HFFc6 (cell line): ENCODE measurements at places on chromosomes 4 and X. TPM values are rescaled to one million over a fixed set of nuclear protein-coding genes. Genes with fewer than 3 reads are reported as not detected.

Gene POLN
- total RNA-seq: 1.4 to 1.6 TPM (median 1.5 TPM) in 3 replicates

Gene MAGEE1
- 3.4 to 3.9 TPM (median 3.8 TPM) in 3 replicates for total RNA-seq

Gene FGFBP2
- not detected in 3 replicates for total RNA-seq

Gene KCND1
- total RNA-seq: 3.0 to 4.6 TPM (median 3.9 TPM) in 3 replicates

DNA sequence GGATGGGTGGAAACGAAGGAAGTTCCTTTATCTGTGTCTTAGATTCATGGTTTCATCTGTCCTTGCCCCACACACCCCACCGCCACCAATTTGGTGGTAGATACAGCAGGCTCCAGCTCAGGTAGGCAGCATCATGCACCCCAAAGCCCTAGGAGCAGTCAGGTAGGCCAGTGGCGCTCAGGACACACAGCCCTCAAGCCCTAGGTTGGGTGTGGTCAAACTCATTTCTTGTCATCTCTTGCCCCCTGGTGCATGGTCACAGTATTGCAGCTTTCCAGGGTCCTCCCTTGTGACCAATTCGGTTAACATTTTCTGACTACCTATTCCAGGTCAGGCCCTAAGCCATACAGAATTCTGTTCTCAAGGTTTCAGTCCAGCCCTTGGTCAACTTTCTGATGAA, 14.5 kb upstream of the PRRG3 start:
- no peak for DNase-seq

DNA sequence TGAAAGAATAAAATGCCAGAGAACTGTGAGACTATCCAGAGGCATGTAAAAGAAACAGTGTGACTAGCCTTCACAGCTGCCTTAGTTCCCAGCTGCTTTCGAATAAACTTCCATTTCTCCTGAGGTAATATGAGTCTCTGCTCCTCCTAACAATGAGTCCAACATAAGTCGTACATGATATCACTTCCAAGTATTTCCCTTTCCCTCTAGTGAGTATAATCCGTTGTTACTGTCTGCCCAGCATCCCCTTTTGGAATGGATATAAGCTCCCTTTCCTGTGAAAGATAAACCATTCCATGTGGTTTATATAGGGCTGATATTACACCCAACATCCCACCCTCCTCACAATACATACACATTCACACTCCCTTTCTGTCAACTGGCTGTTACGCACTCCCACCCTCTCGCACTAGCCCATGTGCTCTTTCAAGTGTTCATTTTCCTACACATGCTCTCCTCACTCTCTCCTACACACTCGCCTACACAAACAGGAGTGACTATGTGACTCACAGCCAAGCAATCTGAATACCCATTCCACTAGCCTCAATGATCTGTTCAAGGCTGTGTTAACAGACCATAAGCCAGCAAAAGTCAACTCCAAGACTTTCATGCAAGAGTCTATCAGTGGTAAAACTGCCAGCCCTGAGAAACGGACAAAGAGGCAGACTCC, 5.0 kb downstream of the NAF1 start:
- DNase-seq: peak; percentile 75

DNA sequence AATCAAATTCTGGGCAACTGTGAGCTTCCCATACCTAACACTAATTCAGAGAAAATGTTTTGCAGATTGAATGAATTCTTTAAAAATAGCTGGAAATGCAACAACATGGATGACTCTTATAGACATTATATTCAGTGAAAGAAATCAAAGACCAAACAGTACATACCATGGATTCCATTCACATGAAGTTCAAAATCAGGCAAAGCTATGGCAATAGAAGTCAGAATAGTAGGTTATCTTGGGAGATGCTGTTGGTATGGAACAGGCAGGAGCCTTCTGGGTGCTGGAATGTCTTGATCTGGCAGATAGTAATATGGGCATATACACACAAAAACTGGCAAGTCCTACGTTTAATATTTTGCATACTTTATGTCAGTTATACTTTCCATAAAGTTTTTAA, 25.5 kb upstream of the CBLL2 start:
- peak; percentile 35 for DNase-seq

GRCh38 chrX:115226929-115227328, 7.0 kb downstream of the LRCH2 start:
- DNase-seq: peak; percentile 24

- DNase-seq: no peak
Observed at GRCh38 chr4:150784305-150784704, 202.4 kb downstream of the MAB21L2 start.

- peak; percentile 11 for DNase-seq
Observed at GRCh38 chr4:114694770-114695169, 96.2 kb downstream of the UGT8 start.

GRCh38 chr4:100819505-100819904, 301.7 kb upstream of the EMCN start:
- DNase-seq: no peak

- DNase-seq: no peak
Observed at GRCh38 chrX:44183329-44183728, 160.1 kb downstream of the EFHC2 start.

DNA sequence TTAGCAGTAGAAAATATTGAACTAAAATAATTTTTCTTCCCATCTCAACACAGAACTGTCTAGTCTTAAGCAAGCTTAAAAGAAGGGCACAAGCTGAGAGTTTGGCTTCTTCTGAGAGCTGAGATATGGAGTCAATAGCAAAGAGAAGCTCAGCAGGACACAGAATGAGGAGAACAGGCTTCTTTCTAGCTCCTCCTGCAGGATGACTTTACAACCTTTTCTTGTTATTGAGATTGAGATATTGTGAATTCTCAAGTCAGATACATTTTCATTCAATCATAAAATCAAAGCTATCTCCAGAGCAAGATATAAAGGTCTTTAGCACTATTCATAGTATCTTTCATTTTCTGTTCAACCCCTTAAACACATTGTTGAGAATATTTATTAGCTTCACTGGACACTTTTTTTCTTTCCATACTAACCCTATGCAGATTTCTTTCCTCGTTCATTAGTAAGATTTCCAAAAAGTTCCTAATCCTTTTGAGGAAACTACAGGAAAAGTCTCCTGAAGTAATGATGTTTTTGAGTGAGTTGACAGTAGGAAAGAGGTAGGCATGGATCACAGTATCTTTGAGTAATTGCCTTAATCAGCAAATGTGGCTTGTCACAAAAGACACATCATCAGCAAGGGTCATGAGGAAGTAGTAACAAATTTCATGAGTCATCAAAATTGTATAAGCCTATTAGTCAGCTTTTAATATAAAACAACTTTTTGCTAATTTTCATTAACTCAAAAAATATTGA, 17.8 kb upstream of the CXCL3 start:
- DNase-seq: peak; percentile 52

DNA sequence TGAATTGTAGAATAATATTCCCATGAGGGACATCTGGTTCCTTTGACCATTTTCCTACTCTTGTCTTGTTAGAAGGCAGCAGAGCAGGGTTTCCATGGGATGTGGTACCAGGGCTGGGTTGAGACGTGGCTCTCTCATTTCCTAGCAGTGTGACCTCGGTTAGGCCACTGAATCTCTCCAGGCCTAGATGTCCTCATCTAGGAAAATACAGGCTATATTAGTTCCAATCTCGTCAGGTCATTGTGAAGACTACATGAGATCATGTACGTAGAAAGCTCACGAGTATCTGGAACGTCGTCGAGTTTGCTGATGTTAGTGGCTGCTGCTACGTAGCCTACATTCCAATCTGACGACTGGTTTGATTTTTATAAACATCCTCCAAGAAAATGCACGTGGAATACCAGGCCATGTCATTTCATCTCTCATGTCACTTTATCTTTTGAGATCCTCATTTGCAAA, 278.2 kb upstream of the GATB start:
- DNase-seq: peak; percentile 50

- DNase-seq: no peak
Observed at GRCh38 chr4:87540146-87541058, 11.2 kb upstream of the SPARCL1 start.

DNA sequence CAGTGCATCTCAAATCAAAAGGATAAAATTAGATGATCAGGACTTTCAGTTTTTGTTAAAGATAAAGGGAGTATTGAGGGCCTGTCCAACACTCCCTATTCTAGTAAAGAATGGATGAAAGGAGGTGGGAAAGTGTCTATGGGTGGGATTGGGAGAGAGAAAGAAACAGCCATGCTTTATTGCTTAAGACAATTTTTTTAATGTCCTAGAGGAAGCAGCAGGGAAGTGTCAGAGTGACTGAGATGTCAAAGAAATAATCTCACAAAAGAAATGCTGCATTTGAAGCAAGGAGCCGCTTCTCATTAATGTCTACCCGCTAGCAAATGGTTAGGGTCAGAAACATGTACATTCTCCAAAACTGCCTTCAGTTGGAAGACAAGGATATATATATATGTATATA, 117.4 kb upstream of the GALNT7 start:
- DNase-seq: no peak

DNA sequence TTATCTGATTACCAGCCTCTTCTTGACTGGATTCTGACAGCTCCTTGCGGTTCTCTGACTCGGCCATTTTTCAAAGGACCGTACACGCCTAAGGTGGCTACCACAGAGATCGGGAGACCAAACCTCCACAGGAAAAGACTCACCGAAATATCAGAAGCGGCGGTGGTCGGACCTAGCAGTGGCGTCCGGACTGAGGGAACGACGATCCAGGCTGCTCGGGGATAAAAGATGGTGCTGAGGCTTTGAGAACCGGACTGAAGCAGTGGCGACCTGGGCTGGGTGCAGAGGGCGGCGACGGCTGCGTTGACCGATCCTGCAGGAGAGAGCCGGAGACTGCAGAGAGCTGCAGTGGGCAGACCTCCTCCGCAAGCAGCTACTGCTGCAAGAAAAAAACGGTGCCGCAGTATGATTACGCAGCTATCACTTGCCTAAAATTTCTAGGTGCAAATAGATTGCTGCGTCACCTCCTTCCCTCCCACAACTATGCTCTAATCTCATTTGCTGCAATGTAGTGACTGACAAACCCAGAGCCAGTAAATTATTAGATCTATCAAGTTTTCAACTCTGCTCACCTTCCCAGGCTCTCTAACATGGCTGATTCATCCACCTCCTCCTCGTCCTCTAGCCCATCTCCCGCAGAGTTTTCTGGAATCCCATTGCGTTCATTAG, at the start of gene NAP1L2:
Gene NAP1L2, minus strand, starts transcription at position 426 of the 669 bp plus-strand sequence. Its CDS starts 359 bp downstream, at position 67.
- DNase-seq: peak; percentile 19

DNA sequence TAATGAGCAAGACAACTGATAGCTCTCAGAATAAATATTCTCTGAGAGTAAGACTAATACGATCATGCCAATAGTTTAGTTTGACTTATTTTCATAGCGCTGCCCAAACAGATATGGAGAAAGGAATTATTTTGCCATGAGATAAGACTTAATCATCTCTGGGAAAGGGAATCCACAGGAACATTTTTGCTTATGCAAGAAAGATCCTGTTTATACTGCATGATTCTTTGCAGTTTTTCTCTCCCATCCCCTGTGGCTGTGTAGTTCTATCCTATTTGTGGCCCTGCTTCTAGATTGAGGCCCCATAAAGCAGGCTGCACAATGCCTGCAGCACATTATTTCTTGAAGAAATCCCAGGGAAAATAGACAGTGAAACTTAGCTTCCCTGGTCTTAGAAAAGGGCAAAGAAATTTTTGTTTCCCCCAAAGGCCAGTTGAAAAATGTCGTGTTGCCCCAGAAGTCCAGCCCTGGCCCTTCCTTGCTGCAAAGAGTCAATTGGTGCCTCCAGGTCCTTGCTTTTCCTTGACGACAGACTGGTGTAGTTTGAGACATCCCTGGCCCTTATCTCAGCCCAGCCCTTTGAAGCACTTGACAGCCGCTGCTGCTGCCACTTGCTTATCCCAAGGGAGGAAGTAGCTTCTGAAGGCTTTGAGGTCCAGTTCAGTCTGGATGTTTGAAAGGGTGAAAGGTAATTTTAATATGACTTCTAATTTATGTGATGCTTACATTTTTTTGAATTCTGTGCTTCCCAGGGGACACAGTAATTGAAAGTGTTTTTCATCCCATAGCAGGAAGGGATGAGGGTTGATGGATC, 45.0 kb upstream of the SH3RF1 start:
- peak; percentile 65 for DNase-seq

DNA sequence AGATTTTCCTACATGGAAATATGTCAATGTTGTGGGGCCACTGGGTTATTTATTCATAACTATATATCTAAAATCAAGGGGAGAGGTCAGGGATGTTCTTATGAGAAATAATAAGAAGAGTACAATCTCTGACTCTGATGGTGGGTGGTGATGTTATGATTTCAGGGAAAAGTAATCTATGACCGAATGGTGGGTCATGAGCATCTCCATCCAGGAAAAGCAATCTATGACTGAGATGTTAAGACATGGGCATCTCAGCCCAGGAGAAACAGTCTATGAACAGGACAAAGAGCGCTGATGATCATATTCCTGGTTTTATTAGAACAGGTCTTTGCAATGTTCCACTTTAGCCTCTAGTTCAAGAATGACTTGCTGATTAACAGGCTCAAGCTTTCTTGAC, 137.1 kb downstream of the ARSF start:
- DNase-seq: no peak
